ENCODE measurements at places on chromosomes 7 and 10. TPM values are rescaled to one million over a fixed set of nuclear protein-coding genes. Genes with fewer than 3 reads are reported as not detected.
A peak's percentile ranks its signal among the peaks of the same experiment; 100 is the strongest.

DNA sequence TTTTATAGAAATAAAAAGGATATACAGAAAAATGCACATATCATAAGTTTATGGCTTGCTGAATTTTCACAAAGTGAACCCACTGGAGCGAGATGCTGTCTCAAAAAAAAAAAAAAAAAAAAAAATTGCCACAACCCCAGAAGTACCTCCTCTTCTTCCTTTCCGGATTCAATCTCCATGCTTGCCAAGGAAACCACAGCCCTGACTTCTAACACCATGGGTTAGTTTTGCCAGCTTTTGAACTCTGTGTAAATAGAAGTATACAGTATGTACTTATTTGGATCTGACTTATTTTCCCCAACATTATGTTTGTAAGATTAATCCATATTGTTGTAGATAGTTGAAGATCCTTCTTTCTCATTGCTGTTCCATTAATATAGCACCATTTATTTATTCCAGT, 40.0 kb downstream of the FANK1 start:
- H3K4me3 ChIP-seq: no peak overlapping the region
- H3K4me1 ChIP-seq: no peaks in the 10 kb centered on the region
- H3K27ac ChIP-seq: no peak overlapping the region
- H3K36me3 ChIP-seq: no peaks in the 10 kb centered on the region
- peaks cover 8% of the 10 kb centered on the region for H3K27me3 ChIP-seq

DNA sequence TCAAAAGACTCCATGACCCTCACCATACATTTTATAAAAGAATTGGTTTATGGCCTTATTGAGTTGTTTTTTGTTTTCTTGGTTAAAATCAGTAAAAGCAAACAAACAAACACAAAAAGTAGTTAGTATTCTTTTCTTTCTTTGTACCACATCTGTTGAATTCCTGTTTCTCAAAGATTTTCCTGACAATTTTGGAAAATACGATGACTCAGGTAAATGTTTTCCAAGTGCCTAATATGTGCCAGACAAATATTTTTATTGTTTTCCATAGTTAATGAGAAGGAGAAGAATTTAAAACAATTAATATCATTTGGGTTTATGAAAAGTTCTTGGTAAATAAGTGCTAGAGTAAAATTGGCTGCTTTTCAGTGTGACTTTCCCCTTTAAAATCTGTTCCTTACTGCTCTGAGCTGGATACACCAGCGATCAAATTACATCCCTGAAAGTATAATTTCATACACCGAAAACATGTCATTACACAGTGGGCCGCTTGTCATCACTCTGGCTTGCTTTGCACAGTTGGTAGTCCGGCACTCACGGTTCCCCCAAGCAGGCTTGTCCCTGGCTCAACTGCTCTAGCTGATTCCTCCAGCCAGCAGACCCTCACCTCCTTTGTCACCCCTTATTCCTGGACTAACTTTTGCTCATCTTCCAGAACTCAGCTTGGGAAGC, 80.5 kb downstream of the TBXAS1 start:
- no peaks in the 10 kb centered on the region for H3K27me3 ChIP-seq
- no peak for DNase-seq
- H3K4me3 ChIP-seq: no peak overlapping the region
- H3K27ac ChIP-seq: no peak overlapping the region
- H3K4me1 ChIP-seq: peaks cover 3% of the 10 kb centered on the region

DNA sequence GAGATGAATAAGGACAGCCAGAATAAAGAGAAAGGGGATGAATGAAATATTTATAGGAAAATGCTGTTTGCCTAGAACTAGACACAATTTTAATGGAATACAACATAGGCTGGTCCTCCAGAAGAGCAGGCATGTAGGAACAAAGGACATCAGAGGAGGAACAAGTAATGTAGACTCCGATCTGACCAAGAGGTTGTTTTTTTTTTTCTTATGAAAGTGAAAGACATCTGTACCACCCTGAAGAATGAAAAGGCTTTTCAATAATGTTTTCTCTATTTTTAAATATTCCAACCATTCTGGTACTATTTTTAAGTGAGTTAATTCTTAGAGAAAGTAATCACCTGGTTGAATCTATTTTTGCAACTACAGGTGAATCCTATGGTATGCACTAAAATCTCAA, 136.9 kb upstream of the PTN start:
- no peaks in the 10 kb centered on the region for H3K27me3 ChIP-seq
- no peak overlapping the region for H3K4me3 ChIP-seq
- no peaks in the 10 kb centered on the region for H3K36me3 ChIP-seq
- DNase-seq: no peak
- no peaks in the 10 kb centered on the region for H3K4me1 ChIP-seq

Gene ACTR3C
- total RNA-seq: not detected

Gene TAS2R41
- total RNA-seq: not detected

Gene CCDC3
- total RNA-seq: 21.3 TPM

Gene TMEM213
- total RNA-seq: not detected

GRCh38 chr7:44110719-44111635, 6.8 kb downstream of the AEBP1 start:
- H3K36me3 ChIP-seq: peaks cover 17% of the 10 kb centered on the region
- H3K27me3 ChIP-seq: no peaks in the 10 kb centered on the region
- H3K4me1 ChIP-seq: no peaks in the 10 kb centered on the region
- H3K4me3 ChIP-seq: no peak overlapping the region
- no peak for DNase-seq

- H3K36me3 ChIP-seq: no peaks in the 10 kb centered on the region
- no peaks in the 10 kb centered on the region for H3K4me1 ChIP-seq
- no peak for DNase-seq
Measured at GRCh38 chr10:45526309-45526905, 146.2 kb downstream of the ZFAND4 start.

Gene AQP1
- not detected for total RNA-seq

- no peak overlapping the region for H3K27ac ChIP-seq
- no peaks in the 10 kb centered on the region for H3K4me1 ChIP-seq
- no peak for DNase-seq
- H3K36me3 ChIP-seq: peaks cover 63% of the 10 kb centered on the region
- no peak overlapping the region for H3K4me3 ChIP-seq
Measured at GRCh38 chr10:59807629-59808620, 54.7 kb upstream of the MRLN start.

DNA sequence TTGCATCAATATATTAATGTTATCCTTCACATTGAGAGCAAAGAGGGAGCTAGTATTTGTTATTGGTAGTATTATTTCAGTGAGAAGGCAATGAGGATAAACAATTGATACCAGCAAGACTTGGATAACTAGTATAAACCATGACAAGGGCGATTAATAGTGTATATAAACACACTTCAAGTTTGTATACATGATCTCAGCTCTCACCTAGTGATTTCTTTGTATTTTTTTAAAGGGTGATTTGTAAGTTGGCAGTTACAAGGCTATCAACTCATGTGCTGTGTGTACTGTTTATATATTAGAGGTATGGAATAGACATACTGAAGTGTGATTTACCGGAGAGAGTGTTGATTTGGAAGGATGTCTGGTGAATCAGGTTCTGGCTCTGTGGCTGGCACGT, 88.0 kb downstream of the SNX10 start:
- H3K36me3 ChIP-seq: no peaks in the 10 kb centered on the region
- no peak overlapping the region for H3K4me3 ChIP-seq
- H3K27me3 ChIP-seq: peaks cover 61% of the 10 kb centered on the region

DNA sequence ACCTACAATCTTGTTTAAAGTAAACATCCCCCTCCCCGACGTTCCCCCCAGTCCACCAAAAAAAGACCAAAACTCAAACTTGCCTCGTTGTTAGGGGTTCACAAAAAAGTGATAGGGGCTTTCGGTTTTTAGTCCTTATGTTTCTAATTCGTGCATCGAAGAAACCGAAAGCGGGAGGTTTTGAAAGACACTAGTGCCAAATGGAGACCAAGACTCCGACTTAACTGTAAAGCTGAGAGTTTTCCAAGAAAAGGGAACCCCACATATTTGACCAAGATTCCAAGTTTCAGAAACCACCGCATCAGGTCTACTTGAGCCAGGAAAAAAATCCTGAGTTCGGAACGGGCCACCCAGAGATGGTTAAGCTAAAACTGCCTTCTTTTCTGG, 534 bp downstream of the PSMA2 start:
- H3K4me3 ChIP-seq: peak overlapping the region; percentile 64
- no peak for DNase-seq
- H3K36me3 ChIP-seq: peaks cover 53% of the 10 kb centered on the region
- H3K4me1 ChIP-seq: peaks cover 13% of the 10 kb centered on the region

GRCh38 chr10:7075110-7075509, 335.7 kb downstream of the SFMBT2 start:
- no peaks in the 10 kb centered on the region for H3K36me3 ChIP-seq
- no peaks in the 10 kb centered on the region for H3K4me1 ChIP-seq
- 0 out of 2 replicates have a peak, but pooled peaks cover 3% of the 10 kb centered on the region for H3K27me3 ChIP-seq
- no peak for DNase-seq

DNA sequence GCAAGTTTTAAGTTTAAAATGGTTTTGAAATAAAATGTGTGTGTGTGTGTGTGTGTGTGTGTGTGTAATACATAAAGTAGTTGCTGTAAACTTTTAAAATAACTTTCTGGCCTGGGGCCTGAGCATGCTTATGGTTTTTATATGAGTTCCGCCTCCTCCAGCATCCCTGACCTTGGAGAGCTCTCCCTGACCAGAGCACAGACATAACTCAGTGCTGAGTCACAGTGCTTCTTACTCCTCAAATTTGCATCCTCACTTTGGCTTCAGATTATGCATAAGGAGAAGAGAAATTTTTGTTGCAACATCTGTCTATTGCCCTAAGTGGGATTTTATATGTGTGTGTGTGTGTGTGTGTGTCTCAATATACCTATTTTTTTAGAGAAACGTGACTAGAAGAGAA, 200.8 kb downstream of the ELMO1 start:
- no peaks in the 10 kb centered on the region for H3K4me1 ChIP-seq
- H3K27ac ChIP-seq: no peak overlapping the region
- no peak overlapping the region for H3K4me3 ChIP-seq
- H3K36me3 ChIP-seq: no peaks in the 10 kb centered on the region
- no peak for DNase-seq

DNA sequence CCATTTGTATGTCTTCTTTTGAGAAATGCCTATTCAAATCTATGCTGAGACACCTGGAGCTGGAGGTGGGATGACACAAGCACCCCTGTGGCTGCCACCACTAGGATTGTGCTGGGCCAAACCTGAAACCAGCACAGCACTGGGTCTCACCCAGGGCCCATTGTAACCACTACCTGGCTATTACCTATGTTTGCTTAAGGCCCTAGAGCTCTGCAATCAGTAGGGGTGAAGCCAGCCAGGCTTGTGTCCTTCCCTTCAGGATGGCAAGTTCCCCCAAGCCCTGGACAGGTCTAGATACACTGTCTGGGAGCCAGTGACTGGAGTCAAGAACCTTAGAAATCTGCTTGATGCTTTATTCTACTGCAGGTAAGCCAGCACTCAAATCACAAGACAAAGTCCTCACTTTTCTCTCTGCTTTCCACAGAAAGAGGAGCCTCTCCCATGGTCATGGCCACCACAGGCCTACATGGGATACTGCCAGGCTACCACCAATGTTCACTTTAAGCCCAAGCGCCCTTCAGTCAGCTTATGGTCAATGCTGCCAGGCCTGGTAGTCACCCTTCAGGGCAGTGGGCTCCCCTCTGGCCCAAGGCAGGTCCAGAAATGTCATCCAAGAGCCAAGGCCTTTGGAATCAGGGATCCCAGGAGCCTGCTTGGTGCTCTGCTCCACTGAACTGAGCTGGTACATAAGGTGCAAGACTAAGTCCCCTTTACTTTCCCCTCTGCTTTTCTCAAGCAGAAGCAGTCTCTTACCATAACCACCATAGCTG, 105.3 kb downstream of the BMS1 start:
- H3K4me1 ChIP-seq: no peaks in the 10 kb centered on the region
- H3K27me3 ChIP-seq: no peaks in the 10 kb centered on the region
- no peak overlapping the region for H3K27ac ChIP-seq
- no peak for DNase-seq
- H3K36me3 ChIP-seq: no peaks in the 10 kb centered on the region

DNA sequence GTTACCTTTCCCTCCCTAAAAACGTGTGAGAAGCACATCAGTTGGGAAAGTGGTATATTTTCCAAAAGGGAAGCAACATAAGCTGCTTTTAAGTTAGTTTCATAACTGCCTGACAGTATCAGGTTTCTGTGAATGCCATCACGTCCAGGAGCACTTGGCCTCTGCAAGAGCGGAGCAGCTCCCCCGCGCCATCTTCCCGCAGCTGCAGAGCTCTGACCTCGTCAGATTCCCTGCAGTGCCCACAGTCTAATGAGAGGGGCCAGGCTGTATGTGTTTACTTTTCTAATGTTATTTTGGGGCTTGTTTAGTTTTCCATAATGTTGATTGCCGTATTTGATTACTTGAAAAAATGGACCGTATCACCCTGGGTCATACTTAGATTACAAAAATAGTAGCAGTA, 74.2 kb downstream of the MGMT start:
- H3K4me1 ChIP-seq: no peaks in the 10 kb centered on the region
- no peak overlapping the region for H3K27ac ChIP-seq
- H3K36me3 ChIP-seq: no peaks in the 10 kb centered on the region
- no peaks in the 10 kb centered on the region for H3K27me3 ChIP-seq
- no peak overlapping the region for H3K4me3 ChIP-seq

DNA sequence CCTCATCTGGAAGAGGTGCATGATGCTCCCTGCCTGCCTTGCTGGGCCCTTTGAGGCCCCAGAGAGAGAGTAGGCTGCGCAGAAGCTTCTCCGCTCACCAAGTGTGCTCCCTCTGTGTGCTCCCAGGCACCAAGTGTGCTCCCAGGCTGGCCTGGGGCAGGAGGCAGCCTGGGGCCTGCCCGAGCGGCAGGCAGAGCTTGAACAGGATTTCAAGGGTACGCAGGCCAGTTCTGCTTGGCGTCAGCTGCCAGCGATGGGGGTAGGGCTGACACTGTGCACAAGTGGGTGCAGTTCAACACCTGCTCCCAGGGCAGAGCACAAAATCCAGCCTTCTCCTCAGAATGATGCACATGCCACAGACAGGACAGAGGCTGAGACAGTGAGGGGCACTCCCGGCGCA, 119.7 kb downstream of the FAM53B start:
- H3K36me3 ChIP-seq: no peaks in the 10 kb centered on the region
- no peak overlapping the region for H3K4me3 ChIP-seq
- no peaks in the 10 kb centered on the region for H3K4me1 ChIP-seq
- no peak overlapping the region for H3K27ac ChIP-seq

Gene RELN
- total RNA-seq: not detected

Gene DNAH11
- 13.1 TPM for total RNA-seq

Gene PNLIP
- total RNA-seq: not detected

Gene NPC1L1
- total RNA-seq: not detected

- H3K4me1 ChIP-seq: no peaks in the 10 kb centered on the region
- H3K27ac ChIP-seq: no peak overlapping the region
- no peak overlapping the region for H3K4me3 ChIP-seq
- no peak for DNase-seq
Measured at GRCh38 chr10:100791369-100792058, 46.1 kb downstream of the PAX2 start.

GRCh38 chr7:51070151-51070550, 246.5 kb downstream of the COBL start:
- H3K36me3 ChIP-seq: no peaks in the 10 kb centered on the region
- no peaks in the 10 kb centered on the region for H3K4me1 ChIP-seq
- no peak for DNase-seq

GRCh38 chr10:46037107-46037825, 6.8 kb upstream of the NCOA4 start:
- H3K27me3 ChIP-seq: no peaks in the 10 kb centered on the region
- no peak for DNase-seq
- H3K27ac ChIP-seq: no peak overlapping the region
- no peaks in the 10 kb centered on the region for H3K36me3 ChIP-seq
- H3K4me1 ChIP-seq: peaks cover 8% of the 10 kb centered on the region

Gene PGAM2
- 0.13 TPM for total RNA-seq

Gene NEUROD6
- not detected for total RNA-seq

All from SJSA1 (cell line).